Mesothelial cell of epicardium (in vitro differentiated cells): ENCODE measurements at places on chromosomes 4 and X.

- no peak for DNase-seq
These were observed 106.4 kb downstream of the AMELX start for GRCh38 chrX:11399489-11400094.

DNA sequence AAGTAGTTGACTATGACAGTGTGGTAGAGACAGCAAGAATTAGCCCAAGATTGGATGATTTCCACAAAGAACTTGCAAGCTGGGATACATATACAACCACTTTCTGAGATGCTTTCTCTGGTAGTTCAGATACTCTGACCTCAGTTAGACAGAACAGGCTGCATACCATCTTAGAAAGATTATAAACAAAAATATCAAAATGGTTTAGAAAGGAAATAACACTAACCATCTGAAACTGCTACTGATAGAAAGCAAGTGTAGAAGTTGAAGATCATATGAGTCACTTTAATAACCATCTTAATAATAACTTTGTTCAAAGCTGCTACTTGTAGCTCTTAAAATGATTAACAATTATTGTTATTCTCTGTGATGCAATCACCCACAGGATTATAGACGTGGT lies 255.4 kb upstream of the TTC29 start:
- DNase-seq = no peak

GRCh38 chr4:104413487-104413886 lies 81.2 kb downstream of the CXXC4 start:
- no peak for DNase-seq

DNA sequence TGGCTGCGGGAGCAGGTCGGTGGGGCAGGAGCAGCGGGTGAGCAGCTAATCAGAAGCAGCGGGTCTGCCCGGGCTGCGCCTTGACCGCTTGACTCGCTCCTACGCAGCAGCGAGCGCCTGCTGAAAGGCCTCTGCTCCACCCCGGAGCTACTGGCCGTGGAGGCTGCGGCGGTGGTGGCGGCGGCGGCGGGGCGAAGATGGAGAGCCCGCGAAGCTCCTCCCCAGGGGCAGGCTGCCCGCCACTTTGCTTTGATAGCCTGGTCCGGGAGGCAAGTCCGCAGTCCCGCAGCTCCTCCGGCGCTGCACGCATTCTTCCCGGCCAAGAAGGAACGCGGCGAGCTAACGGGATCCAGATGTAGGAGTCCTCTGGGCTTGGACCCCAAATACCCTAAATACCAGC lies 36.7 kb downstream of the PJA1 start:
- DNase-seq = no peak

DNA sequence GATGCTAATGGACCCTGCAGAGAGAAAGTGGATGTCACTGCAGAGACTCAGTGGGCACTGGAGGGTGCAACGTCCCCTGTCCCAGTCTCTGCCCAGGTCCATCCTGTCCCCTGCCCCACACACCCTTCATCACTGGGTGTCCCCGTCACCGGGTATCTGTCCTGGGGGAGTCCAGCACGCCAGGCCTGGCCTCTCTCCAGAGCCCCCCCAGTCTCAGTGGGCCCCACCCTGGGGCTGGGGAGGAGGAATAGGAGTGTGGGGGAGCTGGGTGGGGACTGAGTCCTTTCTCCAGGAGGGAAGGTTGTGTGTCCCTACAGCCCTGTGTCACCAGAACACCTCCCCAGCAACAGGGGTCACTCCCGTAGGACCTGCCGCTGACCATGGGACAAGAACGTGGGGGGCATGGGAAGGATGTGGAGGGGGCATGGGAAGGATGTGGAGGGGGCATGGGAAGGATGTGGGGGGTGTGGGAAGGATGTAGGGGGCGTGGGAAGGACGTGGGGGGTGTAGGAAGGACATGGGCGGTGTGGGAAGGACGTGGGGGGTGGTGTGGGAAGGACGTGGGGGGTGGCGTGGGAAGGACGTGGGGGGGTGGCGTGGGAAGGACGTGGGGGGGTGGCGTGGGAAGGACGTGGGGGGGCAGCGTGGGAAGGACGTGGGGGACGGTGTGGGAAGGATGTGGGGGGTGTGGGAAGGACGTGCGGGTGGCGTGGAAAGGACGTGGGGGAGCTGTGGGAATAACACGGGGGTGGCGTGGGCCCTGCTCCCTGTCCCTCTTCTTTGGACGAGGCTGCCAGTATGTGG lies 21.0 kb upstream of the SPON2 start:
- no peak for DNase-seq

- DNase-seq = no peak
These were observed 71.3 kb upstream of the FBXW7 start for GRCh38 chr4:152607178-152607577.

- DNase-seq = no peak
These were observed 22.1 kb upstream of the NDST3 start for GRCh38 chr4:118012142-118012541.

GRCh38 chr4:102339018-102339417 lies 6.3 kb downstream of the SLC39A8 start:
- DNase-seq = no peak

DNA sequence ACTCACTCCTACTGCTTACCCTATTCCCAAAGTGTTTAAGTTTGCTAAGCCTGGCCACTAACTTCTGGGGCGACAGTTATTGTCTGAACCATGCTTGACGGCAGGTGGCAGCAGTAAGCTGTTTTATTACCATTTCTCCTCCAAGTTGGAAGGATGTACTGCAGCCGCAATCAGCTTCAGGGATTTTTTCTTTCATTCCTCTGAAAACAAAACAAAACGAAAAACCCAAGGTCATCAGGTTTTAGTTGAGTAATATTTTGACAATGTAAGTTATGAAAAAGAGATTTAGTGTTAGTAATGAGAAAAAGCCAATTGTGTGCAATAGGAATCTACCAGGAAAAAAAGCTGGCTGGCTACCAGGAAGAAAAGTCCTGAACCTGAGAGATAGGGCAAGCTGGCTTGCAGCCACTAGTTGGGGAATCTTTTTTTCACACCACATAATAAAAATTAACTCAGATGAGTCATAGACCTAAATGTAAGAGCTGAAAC lies 13.2 kb upstream of the RAB9B start:
- DNase-seq = peak; percentile 48

GRCh38 chrX:24169211-24169610 lies 19.7 kb downstream of the ZFX start:
- no peak for DNase-seq

GRCh38 chr4:108834166-108834834 lies 71.4 kb upstream of the ETNPPL start:
- DNase-seq = no peak

DNA sequence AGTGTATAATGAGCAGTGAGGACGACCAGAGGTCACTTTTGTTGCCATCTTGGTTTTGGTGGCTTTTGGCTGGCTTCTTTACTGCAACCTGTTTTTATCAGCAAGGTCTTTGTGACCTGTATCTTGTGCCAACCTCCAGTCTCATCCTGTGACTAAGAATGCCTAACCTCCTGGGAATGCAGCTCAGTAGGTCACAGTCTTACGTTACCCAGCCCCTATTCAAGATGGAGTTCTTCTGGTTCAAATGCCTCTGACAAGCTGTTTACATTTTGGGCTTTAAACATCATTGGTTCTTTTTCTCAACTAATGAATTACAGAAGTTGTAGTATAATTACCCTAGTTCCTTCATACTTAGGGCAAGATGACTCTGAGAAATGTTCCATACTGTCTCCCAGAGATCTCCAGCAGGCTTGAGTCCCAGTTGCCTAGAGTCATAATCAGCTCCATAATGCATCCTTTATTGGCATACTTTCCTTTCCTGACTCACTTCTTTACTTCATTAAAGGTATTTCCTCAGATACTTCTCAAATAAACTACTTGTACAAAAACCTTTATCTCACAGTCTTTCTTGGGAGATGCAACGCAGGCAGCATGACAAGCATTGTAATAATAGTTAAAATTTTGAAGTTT lies 136.5 kb downstream of the KDM6A start:
- no peak for DNase-seq

GRCh38 chrX:19382555-19383145 lies 38.9 kb downstream of the PDHA1 start:
- peak; percentile 55 for DNase-seq

- DNase-seq = no peak
These were observed 48.2 kb downstream of the HADH start for GRCh38 chr4:108037884-108038283.

DNA sequence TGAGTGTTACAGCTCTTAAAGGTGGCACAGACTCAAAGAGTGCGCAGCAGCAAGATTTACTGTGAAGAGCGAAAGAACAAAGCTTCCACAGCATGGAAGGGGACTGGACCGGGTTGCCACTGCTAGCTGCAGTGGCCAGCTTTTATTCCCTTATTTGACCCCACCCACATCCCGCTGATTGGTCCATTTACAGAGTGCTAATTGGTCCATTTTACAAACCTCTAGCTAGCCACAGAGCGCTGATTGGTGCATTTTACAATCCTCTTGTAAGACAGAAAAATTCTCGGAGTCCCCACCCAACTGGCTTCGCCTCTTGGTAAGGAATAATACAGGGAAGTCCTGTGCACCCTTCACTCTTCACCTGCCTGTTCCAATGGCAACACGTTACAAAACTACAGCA lies 1.9 kb upstream of the SHROOM2 start:
- DNase-seq = no peak

GRCh38 chr4:2587213-2587823 lies 50.9 kb downstream of the FAM193A start:
- no peak for DNase-seq

GRCh38 chr4:143183513-143184216 lies 1.1 kb upstream of the USP38 start:
- no peak for DNase-seq

GRCh38 chrX:153245288-153245731 lies 66.2 kb downstream of the MAGEA1 start:
- DNase-seq = no peak

GRCh38 chr4:182067828-182068227 lies 175.4 kb upstream of the TENM3 start:
- no peak for DNase-seq

- no peak for DNase-seq
These were observed 221.8 kb downstream of the KIT start for GRCh38 chr4:54879576-54879975.

- DNase-seq = no peak
These were observed 21.7 kb upstream of the GPM6A start for GRCh38 chr4:175833574-175834311.

- DNase-seq = no peak
These were observed 230.6 kb upstream of the CPEB2 start for GRCh38 chr4:14771504-14772175.

DNA sequence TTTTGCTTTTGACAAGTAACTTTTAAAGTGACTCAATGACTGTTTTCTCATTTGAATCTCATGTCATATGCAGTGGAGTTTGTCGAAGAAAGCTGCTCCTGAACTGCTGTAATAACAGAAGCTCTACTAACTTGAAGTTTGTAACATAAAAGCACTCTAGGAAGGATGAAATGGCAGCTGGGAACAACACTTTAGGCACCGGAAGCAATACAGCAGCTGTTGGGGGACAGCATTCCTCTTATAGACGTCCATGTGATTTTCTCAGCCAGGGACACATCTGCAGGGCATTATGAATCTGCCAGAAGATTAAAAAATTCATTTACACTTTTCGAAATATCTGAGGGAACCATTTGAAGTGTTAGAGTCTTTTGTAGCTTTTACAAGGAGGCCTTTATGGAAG lies 1035.8 kb downstream of the ADGRL3 start:
- no peak for DNase-seq

DNA sequence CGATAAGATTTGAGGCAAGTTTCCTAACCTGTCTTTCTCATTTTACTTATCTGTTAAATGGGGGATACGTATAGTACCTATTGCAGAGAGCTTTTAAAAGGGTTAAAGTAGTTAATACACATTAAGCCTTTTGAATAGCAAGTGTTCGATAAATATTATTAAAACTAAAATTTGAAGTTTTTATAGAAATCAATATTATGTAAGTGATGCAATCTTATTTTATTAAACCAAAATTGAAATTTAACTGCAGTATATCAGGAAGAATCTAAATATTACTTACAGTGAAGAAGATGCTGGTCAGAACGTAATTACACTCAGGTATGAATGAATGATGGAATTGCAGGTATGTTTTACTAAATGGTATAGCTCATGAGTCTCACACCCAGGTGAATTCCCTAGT lies 58.0 kb downstream of the ANXA3 start:
- DNase-seq = no peak

DNA sequence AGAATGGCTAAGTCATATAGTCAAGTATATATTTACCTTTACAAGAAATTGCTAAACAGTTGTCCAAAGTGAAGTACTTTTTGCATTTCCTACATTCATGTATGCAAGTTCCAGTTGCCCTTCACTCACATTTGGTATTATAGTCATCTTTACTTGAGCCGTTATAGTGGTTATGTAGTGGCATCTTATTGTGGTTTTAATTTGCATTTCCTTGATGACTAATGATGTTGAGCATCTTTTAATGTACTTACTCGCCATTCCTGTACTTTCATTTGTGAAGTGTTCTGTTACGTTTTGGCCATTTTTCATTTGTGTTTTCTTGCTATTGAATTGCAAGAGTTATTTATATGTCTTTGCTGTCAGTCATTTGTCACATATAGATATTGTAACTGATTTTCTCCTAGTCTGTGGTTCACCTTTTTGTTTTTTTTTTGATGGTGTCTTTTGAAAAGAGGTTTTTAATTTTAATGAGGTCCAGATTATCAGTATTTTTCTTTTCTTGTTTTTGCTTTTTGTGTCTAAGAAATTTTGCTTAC lies 27.6 kb downstream of the ARFIP1 start:
- DNase-seq = no peak

DNA sequence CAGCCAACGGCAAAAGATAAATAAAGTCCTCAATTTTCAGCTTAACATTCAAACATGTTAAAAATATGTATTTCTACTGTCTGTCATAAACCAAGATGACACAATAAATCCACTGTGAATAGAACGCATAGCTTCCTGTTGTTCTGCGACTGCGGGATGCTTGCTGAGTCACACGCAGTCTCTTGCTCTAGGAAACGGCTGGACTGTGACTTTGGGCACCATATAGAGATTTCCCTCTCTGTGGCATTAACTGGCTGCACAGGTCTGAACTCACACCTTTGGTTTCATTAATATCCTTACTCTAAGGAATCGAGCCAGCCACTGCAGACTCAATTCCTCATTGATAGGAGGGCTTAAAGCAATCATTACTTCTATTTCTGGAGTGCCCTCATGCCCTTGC lies 8.4 kb downstream of the BEND4 start:
- DNase-seq = no peak

DNA sequence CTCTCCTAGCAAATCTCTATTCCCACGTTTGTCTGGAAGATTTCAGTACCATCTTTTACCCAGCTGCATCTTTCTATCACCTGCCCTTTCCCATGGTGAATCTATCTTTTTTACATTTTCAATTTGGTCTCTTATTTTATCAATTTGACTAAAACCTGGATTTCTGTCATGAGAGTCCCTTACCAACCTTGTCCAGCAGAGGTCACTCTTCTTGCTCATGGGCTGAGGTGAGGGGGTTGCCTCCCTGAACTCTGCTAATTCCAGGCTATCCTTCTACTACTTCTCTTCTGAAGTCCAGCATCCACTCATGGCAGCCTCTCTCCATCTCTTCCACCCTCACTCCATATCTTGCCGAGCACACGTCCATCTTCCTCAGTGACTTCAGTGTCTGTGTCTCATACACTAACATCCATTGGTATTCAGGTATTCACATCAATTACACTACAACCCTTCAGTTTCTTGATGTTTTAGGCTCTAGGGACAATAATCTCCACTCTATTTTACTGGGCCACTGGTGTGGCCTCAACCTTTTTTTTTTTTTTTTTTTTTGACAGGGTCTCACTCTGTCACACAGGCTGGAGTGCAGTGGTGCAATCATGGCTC lies 17.8 kb upstream of the ZNF827 start:
- no peak for DNase-seq
